ENCODE measurements at places on chromosomes 16 and 17.

GRCh38 chr16:71899171-71899570 lies 3.8 kb downstream of the IST1 start:
- no peak for DNase-seq

DNA sequence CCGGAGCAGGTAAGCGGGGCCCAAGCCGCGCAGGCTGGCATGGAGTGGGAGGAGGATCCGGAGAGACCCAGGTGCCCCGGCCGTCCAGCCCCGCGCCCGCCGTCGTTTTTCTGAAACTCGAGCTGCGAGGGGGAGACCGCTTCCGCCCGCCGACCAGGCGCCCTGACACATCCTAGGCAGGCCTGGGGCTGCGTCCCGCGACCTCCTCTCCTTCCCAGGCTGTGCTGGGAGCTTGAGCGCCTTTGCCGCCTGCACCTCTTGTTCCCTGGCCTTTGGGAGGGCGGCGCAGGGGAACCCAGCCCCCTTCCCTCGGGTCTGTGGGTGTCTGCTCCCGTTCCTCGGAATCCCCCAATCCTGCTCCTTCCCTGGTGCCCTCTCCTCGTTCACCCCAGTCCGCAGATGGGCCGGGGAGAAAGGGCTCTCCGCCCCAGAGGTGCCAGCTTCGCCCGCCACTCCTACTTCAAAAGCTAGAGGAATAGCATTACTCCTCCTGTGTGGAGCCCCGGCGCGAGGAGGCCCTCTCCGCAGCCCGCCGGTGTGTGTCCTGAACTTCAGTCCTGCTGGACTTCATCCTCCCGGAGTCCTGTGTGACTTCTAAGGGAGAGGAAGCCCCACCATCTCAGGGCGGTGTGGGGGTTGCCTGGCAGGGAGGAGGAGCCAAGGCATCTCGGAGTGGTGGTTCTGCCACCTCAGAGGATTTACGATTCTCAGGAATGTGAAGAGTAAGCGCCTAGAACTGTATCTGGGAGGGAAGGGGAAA lies 1.0 kb downstream of the NHERF1 start:
- no peak for DNase-seq

- no peak for DNase-seq
Measured at GRCh38 chr17:81825841-81826466, 7.1 kb downstream of the MCRIP1 start.

DNA sequence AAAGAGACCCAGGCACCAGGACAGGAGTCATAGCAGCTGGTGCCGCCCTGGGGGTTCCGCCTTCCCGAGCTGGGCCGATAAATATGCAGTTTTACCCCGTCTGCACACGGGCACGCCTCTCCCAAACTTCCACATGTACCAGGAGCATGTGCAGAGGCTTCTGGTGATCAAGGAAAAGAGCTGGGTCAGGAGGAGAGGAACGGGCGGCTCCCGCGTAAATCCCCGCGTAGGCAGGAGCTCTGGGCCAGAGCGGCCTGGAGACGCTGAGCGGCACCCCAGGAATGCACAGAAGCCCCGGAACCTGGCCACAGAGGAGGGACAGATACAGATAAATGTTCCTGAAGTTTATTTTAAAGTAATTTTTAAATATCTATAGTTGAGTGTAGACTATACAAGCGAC lies 46.6 kb upstream of the METRNL start:
- DNase-seq = no peak

DNA sequence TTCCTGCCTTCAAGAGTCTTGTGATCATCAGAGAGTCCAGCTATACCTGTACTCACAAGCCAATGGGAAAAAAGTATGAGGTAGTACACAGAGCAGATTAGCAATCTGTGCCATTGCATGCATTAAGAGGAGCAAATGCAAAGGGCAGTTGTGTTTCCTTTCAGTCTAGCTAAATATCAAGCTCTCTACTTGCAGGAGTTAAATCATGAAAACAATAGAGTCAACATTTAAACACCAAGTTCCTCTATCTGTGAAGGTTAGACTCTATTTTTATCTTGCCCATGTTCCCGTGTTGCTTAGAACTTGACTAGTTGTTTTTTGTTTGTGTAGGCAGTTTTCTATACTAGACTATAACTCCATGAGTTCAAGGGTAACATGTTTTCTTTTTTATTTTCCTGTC lies 4.7 kb upstream of the FAM20A start:
- no peak for DNase-seq

- DNase-seq = no peak
Measured at GRCh38 chr16:78727536-78727935, 628.1 kb downstream of the WWOX start.

- DNase-seq = no peak
Measured at GRCh38 chr16:1818873-1819525, 7.6 kb downstream of the HAGH start.

DNA sequence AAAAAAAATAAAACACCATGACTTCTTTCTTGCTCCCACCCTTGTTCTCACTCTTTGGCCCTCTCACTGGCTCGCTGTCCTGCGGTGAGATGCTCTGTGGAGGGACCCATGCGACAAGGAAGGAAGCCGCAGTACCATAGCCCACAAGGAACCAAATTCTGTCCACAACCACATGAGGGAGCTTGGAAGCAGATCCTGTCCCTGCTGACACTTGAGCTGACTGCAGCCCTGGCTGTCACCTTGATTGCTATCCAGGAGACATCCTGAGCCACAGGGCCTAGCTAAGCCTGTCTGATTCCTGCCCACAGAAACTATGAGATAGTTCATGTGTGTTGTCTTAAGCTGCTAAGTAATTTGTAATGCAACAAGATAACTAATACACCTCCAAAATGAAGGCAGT lies 4.8 kb upstream of the MT2A start:
- DNase-seq = no peak

- no peak for DNase-seq
Measured at GRCh38 chr16:62940569-62940968, 904.3 kb upstream of the CDH8 start.

DNA sequence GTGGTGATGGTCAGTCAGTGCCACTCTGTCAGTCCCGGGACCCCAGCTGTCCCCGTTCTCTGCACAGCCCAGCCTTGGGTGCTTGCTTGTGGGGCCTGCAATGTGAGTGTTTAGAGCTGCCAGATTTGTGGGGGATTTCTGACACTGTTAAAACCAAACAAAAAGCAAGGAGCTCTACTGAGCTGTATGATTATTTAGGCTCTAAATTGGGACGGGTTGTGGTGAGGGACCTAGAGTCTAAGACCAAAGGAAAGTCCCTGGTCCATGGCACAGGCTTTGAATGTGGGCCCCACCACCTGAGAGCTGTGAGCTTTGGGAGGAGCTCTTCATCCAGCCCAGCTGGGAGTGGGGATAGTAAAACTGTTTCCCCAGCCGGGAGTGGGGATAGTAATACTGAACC lies 63.3 kb downstream of the KSR1 start:
- no peak for DNase-seq

DNA sequence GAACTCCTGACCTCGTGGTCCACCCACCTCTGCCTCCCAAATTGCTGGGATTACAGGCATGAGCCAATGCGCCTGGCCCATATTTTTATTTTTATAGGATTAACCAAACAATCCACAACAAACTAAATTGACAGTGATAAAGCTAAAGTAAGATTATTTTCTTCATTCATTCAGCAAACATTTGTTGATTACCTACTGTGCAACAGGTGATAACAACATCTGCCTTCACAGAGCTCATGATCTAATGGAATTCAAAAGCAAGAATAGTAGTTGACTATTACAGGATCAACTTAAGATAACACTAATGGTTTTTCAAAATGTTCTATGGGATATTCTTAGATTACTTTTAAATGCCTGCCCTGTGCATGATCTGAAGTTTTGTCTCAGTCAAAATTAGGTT lies 37.8 kb downstream of the NQO1 start:
- no peak for DNase-seq

- DNase-seq = no peak
Measured at GRCh38 chr16:30886145-30886544, 7.7 kb downstream of the BCL7C start.

- no peak for DNase-seq
Measured at GRCh38 chr17:29461483-29462206, 71.5 kb downstream of the TAOK1 start.

DNA sequence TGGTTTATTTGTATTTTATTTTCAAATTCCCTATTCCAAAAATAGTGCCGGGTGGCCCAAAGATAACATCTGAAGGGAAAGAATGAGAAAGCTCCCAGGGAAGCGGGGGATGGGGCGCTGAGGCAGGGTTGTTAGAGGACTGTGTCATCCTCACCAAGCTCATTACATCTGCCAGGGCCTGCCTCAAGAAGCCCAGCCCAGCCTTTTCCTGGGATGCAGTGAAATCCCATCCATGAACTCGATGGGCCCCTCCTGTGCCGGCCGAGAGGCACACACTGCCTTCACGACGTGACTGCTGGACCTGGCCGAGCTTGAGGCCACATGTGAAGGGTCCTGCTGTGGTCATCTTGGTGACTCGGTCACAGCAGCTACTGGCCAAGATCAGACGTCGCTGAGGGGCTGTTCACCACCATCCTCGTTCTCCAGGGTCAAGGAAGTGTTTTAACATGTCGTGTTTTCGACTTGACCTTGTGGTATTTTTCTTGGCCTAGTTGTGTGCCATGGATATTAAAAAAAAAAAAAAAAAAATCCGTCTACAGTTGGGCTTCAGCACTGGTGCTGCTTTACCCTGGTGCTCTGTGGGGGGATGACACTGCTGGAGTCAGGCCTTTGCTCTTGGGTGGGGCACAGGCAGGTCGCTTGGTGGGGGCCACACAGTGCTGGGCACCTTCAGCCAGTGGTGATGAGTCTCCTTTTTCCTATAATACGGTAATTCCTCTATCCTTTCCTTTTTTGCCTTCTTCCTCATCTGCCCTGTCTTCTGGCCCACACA lies 4.9 kb downstream of the TIMM22 start:
- no peak for DNase-seq

GRCh38 chr17:18248300-18248731 lies 10.2 kb downstream of the FLII start:
- no peak for DNase-seq

- DNase-seq = no peak
Measured at GRCh38 chr16:84786605-84787262, 33.1 kb upstream of the CRISPLD2 start.

GRCh38 chr17:63963123-63963522 lies 9.6 kb downstream of the SCN4A start:
- no peak for DNase-seq

DNA sequence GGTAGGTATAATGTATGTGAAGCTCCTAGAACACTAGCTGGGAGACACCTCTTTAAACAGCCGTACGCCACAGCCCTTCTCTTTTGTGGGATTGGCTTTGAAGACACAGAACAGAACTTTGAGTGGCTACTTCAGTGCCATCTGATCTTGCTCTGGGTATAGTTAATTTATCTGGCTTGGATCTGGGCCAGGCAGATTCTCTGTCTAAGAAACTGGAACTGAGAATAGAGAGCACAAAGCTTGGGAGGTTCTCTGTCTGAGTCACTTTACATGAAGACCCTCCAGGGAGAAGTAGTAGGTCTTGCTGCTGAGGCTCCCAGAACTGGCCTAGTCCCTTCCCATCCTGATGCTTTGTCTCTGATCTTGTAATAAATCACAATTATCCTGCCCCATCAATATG lies 721.0 kb upstream of the KIF2B start:
- DNase-seq = no peak

DNA sequence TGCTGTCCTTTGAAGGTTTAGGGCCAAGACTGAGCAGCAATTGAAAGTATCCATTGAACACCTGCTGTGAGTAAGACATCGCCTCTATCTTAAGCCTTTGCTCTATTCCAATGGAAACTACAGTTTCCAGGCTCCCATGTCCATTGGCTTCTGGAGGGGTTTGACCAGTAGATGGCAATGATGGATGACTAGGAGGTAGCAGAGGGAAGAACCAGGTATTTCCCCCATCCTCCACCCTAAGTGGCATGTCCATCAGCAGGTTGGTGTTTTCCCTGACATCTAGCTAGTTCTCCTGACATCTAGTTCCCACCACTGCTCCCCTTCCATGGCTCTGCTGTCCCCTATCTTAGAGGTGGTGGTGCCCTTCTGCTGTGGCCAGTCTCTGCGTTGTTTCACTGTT lies 58.7 kb downstream of the CENPV start:
- no peak for DNase-seq

- no peak for DNase-seq
Measured at GRCh38 chr17:71987634-71988033, 133.2 kb upstream of the SOX9 start.

GRCh38 chr16:77669057-77669456 lies 53.3 kb upstream of the NUDT7 start:
- no peak for DNase-seq

DNA sequence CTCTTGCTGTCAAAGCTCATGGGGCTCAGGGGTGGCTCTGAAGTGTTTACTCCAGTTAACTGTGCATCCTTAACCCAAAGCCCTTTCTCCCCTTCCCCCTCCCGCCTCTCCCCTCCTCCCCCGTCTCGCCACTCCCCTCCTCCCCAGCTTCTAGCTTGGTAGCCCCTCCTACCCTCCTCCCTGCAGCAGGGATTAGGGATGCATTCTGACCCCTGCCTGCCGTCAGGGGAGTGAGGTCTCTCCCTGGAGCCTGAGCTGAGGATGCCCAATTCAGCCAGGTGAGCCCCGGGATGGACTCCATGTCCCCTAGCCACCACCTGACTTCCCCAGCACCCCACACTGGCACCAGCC lies 1.6 kb downstream of the HS3ST6 start:
- no peak for DNase-seq

GRCh38 chr17:2695243-2695960 lies 16.2 kb downstream of the CLUH start:
- no peak for DNase-seq

- DNase-seq = no peak
Measured at GRCh38 chr17:83127431-83128160, 48.2 kb downstream of the METRNL start.

- no peak for DNase-seq
Measured at GRCh38 chr16:86046026-86046425, 147.1 kb downstream of the IRF8 start.

GRCh38 chr16:262121-262745 lies 13.5 kb downstream of the RGS11 start:
- DNase-seq = no peak

GRCh38 chr17:8016632-8017424 lies 14.4 kb downstream of the GUCY2D start:
- DNase-seq = no peak

GRCh38 chr17:58411408-58411894 lies 5.9 kb downstream of the RNF43 start:
- DNase-seq = no peak

DNA sequence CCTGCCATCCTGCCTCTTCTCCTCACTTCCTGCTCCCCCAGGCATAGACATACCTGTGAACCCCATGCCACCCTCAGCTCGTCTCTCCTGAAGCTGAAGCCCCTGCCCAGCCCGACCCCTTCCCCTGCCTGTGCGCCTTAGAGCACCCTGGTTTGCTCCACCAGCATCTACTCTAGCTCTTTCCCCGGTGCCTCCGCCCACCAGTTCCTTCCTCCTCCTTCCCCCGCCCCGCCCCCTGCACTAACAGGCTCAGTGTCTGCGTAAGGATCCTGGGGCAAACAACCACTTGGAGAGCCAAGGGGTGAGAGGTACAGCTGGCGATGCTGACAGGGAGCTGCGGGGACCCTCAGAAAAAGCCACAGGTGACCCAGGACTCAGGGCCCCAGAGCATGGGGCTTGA lies 1.9 kb downstream of the GPR142 start:
- DNase-seq = peak; percentile 49
